ENCODE measurements at places on chromosomes 5 and 9.

GRCh38 chr5:126124706-126125345 is 298.4 kb upstream of the GRAMD2B start:
- DNase-seq, result no peak

DNA sequence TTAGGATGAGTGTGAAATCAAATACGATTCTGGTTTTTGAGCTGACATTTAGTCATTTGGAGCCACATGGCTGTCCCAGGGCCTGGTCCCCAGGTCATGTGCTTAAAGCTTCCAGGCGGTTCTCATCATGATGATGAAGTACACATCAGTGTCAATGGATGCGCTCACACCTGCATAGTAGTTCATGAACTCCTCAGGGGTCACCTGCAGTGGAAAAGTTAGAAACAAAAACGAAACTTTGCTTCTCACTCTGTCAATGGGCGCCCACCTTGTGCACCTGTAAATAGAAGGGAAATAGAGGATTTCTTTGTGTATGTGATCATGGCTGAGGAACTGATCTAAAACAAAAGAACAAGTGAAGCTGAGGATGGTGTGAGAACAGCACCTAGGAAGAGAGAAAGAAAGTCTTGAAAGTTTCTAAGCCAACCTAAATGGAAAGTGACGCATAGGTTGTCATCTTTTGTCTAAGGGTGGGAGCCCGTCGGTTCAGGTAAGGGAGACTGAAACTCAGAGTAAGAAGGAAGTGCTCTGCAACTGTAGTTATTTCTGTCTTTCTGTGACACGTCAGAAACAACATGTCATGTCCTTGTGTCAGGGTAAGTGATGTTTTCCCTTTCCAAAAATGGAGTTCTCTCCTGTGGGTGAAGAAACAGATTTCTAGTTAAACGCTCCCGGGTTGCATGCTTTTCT is 33.8 kb downstream of the CAPSL start:
- DNase-seq, result no peak

DNA sequence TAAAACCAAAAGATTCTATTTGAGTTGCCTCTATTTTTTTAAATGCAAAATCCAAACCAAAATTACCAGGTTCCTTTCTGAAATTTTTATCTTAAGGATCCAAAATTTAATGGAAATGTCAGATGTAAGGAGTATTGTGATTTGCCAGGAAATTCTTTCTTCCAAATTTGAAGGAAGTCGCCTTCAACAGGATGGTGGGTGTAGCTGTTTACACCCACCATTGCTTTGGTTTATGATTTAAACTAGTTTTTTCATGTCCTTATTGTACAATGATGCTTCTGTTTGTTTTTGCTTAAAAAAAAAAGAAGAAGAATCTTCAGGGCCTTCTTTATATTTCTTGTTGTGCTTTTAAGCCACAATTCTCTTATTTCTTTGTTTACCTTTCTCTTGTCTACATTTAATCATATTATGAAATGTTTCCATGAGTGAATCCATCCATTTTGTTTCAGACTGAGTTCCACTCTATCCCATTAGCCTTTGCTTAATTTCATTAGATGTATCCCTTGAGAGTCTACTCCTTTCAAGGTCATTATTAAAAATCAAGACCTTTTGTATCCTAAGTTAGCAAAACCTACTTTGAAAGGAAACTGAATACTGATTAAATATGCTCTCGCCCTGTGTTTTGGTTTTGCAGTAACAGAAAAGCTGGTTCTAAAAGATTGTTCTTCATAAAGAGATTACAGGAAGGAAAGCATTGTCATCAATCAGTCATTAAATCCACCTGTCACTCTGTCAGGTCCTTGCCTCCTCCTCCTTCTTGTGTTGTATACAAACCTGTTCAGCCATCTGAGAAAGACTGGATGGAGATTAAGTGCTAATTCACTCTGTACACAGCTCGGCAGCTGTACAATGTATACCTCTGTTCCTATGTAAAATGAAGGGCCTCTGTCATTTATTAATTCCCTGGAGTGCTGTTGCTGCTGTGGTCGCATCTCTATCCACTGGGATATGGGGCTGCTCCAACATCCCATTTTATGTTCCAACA is 45.5 kb upstream of the SLC2A8 start:
- DNase-seq, result peak; percentile 79

- no peak for DNase-seq
These were observed 304.8 kb upstream of the TLE4 start for GRCh38 chr9:79266986-79267385.

DNA sequence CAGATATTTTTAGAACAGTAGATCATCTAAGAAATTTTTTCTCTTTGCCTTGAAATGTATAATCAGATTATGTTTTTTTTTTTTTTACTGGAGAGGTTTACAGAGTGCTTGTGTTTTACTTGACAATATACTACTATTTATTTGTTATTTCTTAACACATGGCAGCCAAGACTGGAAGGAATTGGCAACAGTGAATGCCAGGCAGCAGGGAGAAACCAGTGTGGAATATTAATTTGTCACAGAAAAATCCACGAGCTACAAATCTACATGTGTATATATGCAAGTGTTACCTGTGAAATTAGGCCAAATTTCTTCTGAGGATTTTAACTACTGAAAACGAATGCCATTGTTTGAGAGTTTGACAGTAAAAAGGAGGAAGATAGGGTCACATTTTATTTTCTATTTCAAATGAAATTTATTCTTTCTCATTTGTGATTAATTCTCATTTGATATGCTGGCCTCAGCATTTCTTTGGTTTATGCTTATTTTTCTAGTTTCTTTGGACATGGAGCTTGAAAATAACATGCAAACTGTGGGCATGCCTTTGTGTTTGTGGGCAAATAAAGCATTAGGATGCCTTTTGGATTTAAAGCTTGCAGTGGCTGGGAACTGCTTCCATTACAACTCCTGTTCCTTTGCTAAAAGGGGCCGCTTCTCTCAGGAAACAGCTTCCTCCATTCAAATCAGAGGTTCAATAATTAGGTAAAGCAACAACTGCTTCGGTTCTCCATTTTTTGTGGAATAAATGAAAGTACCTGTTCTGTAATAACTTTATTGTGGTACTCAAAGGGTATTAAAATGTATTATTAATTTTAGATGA is 39.0 kb upstream of the ZFYVE16 start:
- DNase-seq, result no peak
